ENCODE measurements at places on chromosomes 6 and 20.

DNA sequence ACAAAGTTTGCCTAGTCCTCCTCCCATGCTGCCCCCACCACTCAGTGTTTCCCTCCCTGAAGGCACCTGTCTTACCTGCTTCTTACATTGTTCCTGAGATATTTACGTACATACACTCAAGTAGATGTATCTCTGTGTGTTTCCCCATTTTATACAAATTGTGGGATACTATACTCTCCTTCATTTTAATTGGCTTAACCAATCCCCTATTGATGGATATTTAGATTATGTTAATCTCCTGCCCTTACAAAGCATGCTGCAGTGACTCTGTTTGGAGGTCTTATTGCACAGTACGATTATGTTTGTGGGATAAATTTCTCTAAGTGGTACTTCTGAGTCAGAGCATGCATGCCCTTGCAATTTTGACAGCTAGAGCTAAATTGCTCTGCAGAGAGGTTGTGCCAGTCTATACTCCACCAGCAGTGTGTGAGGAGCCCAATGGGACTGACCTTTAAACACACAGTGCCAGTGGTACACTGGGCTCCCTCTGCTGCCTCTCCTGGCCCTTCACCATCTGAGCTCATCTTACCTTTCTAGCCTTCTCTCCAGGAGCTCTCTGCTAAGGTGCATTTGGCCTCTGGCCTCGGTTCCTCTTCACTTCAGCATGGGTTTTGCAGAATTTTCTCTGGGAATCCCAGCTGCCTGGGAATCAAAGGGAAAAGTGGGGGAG lies 57.4 kb downstream of the LYRM2 start:
- no peak for DNase-seq

DNA sequence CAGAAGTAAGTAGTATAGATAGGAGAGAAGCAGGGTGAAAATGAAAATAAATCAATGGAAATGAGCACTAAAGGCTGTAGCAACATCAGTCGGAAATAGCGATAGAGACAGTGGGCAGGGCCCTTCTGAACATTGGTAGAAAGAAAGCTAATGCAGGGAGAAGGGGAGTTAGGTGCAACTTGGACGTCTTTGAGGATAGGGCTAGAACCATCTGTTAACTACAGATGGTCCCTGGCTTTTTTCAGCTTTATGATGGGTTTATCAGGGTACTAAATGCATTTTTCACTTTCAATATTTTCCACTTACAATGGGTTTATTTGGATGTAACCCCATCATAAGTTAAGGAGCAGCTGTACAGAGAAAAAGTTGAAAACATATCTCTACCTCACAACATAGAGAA lies 72.8 kb upstream of the CNR1 start:
- no peak for DNase-seq

- DNase-seq = no peak
These were observed 27.1 kb downstream of the ARFGEF2 start for GRCh38 chr20:48948612-48949011.

DNA sequence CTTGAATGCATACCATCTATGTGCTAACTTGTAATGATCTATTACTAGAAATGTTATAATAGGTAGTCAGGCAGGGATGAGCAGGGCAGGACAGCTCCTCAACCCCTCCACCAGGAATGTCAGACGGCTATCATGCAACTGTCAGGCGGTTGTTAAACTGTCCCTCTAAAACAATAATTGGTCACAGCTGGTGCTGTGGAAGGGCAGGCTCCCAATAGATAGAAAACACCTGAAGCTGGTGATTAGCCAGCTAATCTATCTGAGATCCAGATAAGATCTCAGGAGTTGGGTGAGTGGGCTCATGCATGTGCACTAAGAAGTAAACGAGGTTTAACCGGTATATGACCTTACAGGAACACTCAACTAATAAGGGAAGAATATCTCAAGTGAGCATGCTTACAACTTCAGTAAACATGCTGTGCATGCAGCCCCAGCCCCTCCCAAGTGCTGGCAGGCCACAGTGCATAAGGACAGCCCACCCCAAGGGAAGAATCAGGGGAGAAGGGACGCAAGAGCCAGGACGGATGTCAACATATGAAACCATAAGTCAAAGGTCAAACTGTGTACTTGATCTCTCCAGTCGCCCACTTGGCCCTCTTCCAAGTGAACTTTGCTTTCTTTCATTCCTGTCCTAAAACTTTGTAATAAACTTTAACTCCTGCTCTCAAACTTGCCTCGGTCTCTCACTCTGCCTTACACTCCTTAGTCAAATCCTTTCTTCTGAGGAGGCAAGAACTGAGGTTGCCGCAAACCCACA lies 566.2 kb upstream of the NRSN1 start:
- no peak for DNase-seq

DNA sequence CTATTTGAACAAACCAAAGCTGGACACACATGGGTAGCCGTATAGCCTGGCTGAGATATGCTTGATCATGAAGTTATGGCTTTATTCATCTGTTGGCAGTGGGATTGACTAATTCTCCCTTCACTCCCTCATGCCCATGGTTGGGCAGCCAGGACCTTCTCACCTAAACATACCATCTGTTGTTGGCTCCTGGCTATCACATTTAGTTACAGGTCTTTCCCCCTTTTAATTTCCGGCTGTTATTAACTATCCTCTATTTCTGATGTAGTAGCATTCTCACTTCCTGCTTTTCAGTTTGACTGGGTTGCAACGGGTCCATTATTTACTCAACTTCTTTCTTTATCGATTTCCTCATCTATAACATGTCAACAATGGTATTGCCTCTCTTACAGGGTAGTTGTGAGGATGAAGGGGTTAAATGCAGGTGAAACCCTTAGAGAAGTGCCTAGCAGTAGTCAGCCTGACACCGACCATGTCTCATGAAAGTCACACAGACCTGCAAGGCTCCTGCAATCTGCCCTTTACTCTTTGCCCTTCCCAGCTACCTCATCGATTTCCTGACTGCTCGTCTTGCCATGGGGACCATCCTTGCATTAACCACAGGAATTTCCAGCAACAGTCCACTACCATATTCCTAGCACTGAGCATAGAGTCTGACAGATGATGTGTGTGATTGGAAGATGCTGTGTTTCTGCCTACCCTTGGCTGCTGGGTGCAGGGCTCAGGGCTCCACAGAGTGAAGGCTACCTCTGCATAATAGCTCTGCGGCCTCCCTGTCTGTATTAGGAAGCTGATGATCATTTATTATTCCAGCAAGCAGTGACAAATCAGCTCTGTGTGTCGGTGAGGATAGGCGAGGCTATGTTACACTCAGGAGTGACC lies 42.2 kb downstream of the PPP1R14C start:
- no peak for DNase-seq

GRCh38 chr20:46006022-46006705 lies 2.5 kb upstream of the MMP9 start:
- DNase-seq = no peak

Measured in NCI-H2171 (cell line).